ENCODE measurements at places on chromosomes 12 and 14. TPM values are rescaled to one million over a fixed set of nuclear protein-coding genes. Genes with fewer than 3 reads are reported as not detected.

GRCh38 chr12:54296393-54297099 is 4.3 kb downstream of the NFE2 start:
- no peak for DNase-seq

- DNase-seq, result no peak
Observed at GRCh38 chr12:60475825-60476224, 880.0 kb downstream of the SLC16A7 start.

DNA sequence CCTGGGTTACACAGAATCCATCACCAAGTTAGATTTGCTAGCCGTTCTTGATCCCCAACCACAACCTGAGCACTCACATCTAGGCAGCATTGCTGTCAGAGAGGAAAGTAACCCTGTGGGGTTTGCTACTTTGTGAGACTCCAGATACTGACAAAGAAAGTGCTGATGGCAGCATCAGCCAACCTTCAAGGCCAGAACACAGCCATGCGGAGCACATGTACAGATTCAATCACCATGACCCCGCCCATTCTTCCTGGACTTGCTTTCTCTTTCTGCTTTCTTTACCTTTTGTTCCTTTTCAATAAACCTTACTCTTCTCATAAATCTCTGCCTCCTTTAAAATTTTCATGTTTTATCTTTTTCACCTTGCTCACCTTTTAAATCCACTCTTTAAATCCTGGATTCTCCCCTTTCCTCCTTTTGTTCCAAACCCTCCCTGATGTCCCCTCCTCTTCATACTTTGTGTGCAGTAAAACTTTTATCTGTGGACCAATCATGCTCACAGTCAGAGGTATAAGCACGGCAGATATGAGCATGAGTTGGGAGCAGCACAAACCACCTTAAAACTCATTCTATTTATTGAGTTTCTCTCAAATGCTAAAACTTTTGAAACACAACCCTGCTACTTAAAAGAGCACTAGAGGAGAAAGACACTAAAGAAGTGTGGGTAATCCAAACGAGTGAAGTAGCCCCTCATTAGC is 21.9 kb upstream of the CERS5 start:
- DNase-seq, result no peak

DNA sequence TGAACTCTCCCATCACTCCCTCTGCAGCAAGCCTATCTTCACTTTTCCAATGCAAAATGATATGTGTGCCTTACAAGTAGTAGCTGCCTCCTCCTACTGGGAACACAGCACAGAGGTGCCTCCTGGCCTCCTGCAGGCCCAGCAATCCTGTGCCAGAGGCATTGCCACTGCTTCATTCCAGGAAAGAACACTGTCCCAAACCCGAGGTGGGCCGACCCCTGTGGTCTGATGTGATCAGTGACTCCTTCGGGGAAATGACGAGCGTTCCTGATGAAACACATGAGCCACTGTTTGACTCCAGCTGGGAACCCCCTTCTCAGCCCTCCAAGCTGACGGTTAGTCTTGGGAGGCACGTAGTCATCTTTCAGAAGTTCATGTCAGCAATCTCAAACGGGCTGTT is 19.5 kb downstream of the PSMC1 start:
- DNase-seq, result no peak

DNA sequence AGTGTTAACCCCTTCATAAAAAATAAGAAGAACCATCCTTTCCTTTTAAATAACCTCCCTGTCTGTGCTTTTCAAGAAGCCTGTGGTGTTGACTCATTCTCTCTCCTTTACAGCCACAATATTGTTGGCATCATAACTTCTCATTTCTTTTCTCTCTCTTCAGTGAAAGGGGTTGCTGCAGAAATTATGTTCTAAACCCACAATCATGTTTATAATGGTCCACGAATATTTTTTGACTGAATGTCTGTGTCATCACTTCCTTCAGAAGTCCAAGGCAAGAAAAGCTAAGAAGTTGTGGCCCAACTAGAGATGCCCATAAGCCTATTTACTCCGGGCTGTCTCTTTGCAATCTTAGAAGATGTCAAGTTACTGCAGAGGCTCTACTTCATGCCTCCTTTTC is 488.3 kb downstream of the APAF1 start:
- DNase-seq, result peak; percentile 3

DNA sequence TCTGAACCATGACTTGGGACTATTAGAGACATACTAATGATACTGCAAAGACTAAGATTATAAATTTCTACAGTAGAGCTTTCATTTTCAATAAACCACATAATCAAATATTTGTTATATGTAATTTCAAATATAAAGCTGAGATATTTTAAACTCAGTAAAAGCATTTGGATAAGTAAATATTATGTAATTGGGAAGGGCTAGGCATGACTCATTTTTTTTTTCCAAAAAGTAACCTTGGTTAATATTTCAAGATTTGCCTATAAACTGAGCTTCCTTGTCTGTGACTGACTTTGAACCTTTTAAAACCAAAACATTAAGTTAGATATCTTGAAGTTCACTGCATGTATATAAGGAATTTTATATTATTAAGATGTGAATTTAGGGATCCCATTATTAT is 332.5 kb downstream of the CEP128 start:
- DNase-seq, result no peak

Gene SERPINA1
- 8.3 TPM for total RNA-seq

Gene KIF5A
- 0.37 TPM for total RNA-seq

Gene RHOJ
- total RNA-seq, result 1.8 TPM

Gene NKX2-1
- total RNA-seq, result not detected
